ENCODE measurements at places on chromosomes 11 and 22. TPM values are rescaled to one million over a fixed set of nuclear protein-coding genes. Genes with fewer than 3 reads are reported as not detected.
A peak's percentile ranks its signal among the peaks of the same experiment; 100 is the strongest.

APLP2 gene
- total RNA-seq: 217 TPM

NCR3LG1 gene
- 1.6 TPM for total RNA-seq

RAC2 gene
- 3.2 TPM for total RNA-seq

GRCh38 chr11:70669871-70670675 lies 271.7 kb downstream of the CTTN start:
- DNase-seq: no peak

- DNase-seq: no peak
These were observed 266.4 kb upstream of the NCAM1 start for GRCh38 chr11:112694813-112695212.

- DNase-seq: no peak
These were observed 14.6 kb upstream of the SLC25A18 start for GRCh38 chr22:17548756-17549035.

- DNase-seq: no peak
These were observed 77.5 kb downstream of the MICAL3 start for GRCh38 chr22:17946662-17947367.

GRCh38 chr11:33160136-33160535 lies 1.1 kb downstream of the CSTF3 start:
- peak; percentile 57 for DNase-seq
